ENCODE measurements at places on chromosomes 2 and 18.

DNA sequence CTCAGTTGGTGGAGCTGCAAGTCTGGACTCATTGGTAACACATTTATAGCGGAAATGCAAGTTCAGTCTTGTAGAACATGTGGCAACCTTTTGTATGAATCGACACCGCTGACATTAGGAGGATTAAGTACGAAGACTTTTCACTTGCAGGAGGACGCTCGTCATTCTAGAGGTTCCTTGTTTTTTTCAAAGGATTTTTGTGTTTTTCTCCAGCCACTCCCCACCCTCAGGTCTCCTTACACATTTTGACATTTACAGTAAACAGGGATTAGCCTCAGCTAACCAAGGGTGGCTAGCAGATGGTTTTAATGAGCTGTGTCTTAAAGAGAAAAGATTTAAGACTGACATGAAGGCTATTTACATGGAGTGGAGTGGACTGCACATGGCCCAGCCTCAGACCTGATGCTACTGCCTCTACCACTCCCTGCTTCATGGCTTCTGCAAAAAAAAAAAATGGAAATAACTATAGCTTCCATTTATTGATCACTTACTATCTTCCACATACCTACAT lies 173.8 kb downstream of the TRIB2 start:
- no peak for DNase-seq

DNA sequence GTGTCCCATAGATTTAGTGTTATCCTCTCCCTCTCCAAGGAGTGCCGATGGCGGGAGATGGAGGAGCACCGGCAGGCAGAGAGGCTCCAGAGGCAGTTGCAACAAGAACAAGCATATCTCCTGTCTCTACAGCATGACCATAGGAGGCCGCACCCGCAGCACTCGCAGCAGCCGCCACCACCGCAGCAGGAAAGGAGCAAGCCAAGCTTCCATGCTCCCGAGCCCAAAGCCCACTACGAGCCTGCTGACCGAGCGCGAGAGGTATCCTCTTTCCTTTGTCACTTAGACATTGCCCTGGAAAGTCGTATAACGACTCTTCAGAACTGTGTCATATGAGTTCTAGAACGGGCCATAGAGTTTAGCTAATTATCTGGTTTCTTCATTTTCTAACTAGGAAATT lies 132.2 kb upstream of the IL1R2 start:
- DNase-seq, result no peak

GRCh38 chr2:39603436-39603835 lies 62.3 kb upstream of the TMEM178A start:
- DNase-seq, result no peak

GRCh38 chr18:58695772-58696171 lies 24.5 kb downstream of the MALT1 start:
- no peak for DNase-seq

DNA sequence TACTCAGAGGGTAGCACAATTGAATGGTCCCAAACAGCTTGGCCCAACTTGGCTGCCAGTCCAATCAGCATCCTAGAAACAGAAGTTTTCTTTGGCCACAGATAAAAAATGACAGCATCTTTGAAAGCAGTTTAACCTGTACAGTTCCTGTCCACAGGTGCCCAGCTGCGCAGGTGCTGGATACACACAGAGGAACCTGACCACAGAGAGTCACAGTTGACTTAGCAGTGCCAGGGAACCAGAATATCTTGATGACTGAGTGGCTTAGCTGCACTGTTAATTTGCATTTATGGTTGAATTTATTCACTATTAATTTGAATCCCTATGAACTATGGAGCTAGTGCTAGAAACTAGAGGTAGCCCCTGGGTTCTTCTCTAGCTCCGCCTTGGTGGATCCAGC lies 93.7 kb downstream of the TPGS2 start:
- no peak for DNase-seq

- DNase-seq, result no peak
These were observed 170.0 kb downstream of the DNAH7 start for GRCh38 chr2:195898505-195899191.

DNA sequence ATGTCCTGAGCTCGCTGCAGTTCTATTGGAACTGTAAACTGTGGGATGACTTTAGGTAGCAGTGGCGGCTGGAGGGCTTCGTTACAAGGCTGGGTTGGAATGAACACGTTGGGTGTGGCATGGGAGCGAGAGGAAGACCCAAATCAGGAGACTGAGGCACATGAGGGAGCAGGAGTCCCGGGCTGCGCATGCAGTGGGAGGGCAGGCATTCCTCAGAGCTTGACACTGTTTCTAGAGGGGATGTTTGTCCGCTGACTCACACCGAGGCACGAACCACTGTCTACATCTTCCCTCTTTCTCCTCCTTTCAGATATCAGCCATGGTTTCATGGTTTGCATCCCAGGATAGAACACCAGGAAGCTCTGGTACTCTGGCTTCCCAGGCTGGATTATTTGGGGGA lies 40.6 kb upstream of the LAMA1 start:
- DNase-seq, result no peak

DNA sequence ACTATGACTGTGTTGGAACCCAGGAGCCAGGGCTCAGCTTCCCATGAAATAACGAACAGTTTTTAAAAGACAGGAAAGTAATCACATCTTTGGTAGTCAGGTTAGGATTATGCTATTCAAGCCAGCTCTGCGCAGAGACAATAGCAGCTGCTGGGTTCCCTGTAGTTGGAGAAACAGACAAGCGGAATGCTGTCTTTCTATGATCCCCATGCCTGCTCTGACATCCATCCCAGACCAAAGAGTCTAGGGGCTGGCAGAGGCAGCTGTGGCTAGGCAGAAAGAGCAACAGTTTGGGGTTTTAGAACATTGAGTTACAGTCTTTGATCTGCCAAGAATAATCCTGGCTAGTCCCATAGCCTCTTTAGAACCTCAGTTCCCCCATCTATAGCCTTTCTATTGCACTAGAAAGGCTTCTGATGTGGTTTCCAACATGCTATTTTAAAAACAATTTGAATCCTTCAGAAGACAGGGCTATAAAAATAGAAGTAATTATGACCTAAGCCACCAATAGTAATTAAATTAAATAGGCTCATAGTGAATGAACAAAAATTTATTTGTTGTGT lies 146.8 kb downstream of the MTX2 start:
- DNase-seq, result no peak

DNA sequence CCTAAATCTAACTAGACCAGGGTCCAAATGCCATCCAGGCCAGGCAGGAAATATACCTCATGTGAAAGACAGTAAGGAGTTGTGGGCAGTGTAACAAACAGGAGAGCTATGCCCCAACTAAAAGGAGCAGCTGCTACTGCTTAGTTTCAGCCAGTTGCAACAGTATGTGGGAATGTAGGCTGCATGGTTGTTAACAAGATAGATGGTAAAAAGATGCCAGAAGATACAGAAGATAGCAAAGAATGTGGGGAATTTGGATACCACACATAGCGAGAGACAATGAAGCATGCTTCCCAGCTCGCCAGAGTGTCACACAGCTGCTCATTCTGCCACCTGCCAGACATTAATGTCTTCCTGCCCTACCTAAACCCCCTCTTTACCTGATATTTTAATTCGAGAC lies 39.4 kb upstream of the CYBRD1 start:
- DNase-seq, result no peak

GRCh38 chr2:119315241-119315925 lies 51.3 kb downstream of the C2orf76 start:
- no peak for DNase-seq

GRCh38 chr2:100302585-100302892 lies 19.8 kb downstream of the LONRF2 start:
- DNase-seq, result no peak

- no peak for DNase-seq
These were observed 300.0 kb downstream of the PDE11A start for GRCh38 chr2:177772529-177772928.

- no peak for DNase-seq
These were observed 182.9 kb downstream of the VWC2L start for GRCh38 chr2:214593727-214594126.

Data from NCI-H2081 treated with DMSO at 0.1 percent for 48 hours (cell line).